ENCODE measurements at places on chromosomes 4 and X. TPM values are rescaled to one million over a fixed set of nuclear protein-coding genes. Genes with fewer than 3 reads are reported as not detected.

DNA sequence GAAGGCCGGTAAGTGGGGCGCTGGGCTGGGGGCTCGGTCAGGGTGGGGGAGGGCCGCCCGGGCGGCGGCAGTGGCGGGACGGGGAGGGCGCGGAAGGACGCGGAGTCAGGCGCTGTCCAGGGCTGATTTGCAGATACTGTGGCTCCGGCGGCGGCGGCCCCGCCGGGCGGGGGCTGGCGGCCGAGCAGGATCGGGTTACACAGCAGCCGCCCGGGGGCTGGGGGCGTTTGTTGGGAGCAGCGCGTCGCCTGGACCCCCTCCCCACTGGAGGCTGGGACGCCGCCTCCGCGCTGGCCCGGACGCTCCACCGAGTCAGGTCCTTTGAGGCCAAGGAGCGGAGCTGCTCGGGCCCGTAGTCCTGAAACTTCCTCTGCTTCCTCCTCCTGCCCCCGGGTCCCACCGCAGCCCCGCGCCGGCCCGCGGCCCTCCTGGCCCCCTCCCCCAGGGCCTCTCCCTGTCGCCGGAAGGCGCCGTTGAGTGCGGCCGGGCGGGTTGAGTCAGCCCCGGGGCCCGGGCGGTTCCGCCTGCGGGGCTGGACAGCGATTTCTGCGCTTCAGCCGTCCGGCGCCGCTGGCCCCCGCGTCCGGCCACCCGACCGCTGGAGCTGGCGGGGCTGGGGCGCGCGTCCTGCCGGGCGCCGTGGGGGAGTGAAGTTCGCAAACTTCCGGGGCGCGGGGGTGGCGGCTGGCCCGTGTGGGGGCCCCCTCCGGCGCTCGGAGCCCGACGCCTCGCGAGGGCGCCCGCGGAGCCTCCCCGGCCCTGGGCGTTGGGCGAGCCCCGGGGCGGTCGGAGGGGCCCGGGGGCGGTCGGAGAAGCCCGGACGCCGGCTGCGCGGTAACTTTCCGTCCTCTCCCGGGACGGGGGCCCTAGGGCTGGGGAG is 746 bp downstream of the REST start:
- peak overlapping the region; percentile 98 for H3K27ac ChIP-seq
- DNase-seq: peak; percentile 83
- peaks cover 33% of the 10 kb centered on the region for H3K4me1 ChIP-seq
- peak overlapping the region; percentile 99 for H3K4me3 ChIP-seq

- no peak overlapping the region for H3K27ac ChIP-seq
- peaks cover 7% of the 10 kb centered on the region for H3K4me1 ChIP-seq
- H3K27me3 ChIP-seq: peaks cover 7% of the 10 kb centered on the region
- DNase-seq: no peak
- H3K36me3 ChIP-seq: no peaks in the 10 kb centered on the region
- no peak overlapping the region for H3K4me3 ChIP-seq
Observed at GRCh38 chr4:110854021-110854678, 231.3 kb upstream of the PITX2 start.

DNA sequence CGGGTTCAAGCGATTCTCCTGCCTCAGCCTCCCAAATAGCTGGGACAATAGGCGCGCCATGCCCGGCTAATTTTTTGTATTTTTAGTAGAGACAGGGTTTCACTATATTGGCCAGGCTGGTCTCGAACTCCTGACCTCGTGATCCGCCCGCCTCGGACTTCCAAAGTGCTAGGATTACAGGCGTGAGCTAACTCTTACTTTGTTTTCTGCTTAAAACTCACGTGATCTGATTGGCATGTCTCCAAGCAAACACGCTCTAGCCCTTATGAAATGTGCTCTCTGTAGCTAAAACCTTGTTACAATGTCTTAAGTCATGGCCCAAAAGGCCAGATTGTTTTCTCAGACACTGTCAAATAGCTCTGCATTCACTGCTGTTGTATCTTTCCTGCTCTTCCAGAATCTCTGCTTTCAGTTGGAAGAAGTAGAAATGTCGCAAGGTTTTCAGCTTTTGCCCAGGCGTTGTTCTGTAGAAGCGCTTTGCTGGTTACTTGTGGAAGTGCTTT is 39.7 kb upstream of the OGT start:
- no peaks in the 10 kb centered on the region for H3K4me1 ChIP-seq
- H3K36me3 ChIP-seq: no peaks in the 10 kb centered on the region
- no peaks in the 10 kb centered on the region for H3K27me3 ChIP-seq
- DNase-seq: no peak
- no peak overlapping the region for H3K27ac ChIP-seq

- H3K4me1 ChIP-seq: peaks cover 13% of the 10 kb centered on the region
- DNase-seq: no peak
- H3K27me3 ChIP-seq: no peaks in the 10 kb centered on the region
- peaks cover 13% of the 10 kb centered on the region for H3K36me3 ChIP-seq
Observed at GRCh38 chr4:113732967-113733527, 28.5 kb downstream of the CAMK2D start.

GRCh38 chrX:131792356-131792749 is 230.7 kb upstream of the STK26 start:
- no peak overlapping the region for H3K27ac ChIP-seq
- H3K36me3 ChIP-seq: no peaks in the 10 kb centered on the region

LIAS gene
- total RNA-seq: 21.0 TPM

DNA sequence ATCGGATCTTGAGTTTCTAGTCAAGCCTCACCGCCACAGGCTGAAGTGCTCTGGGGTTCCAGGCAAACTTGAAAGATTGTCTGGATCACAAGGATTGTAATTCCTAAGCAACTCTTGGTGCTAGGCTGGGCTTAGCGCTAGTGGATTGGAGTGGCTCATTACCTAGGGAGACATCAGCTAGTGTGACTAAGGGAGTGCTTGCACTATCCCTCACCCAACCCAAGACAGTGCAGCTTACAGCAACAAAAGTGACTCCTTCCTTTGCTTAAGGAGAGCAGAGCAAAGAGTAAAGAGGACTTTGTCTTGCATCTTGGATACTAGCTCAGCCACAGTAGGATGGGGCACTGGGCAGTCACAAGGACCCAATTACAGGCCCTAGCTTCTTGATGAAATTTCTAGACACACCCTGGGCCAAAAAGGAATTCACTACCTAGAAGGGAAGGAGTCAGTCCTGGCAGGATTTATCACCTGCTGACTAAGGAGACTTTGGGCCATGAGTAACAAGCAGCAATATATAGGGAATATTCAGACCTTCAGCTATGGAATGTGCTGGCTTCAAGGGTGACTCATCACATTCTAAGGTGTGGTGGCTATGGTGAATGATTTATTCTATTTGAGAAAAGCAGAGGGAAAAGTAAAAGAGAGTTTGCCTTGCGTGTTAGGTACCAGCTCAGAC is 1212.4 kb downstream of the PCDH18 start:
- no peak overlapping the region for H3K4me3 ChIP-seq
- no peak for DNase-seq
- no peaks in the 10 kb centered on the region for H3K4me1 ChIP-seq
- H3K27me3 ChIP-seq: no peaks in the 10 kb centered on the region
- peak overlapping the region; percentile 61 for H3K27ac ChIP-seq
- no peaks in the 10 kb centered on the region for H3K36me3 ChIP-seq

Data from type B pancreatic cell (in vitro differentiated cells).